ENCODE measurements at places on chromosomes 12 and 14.

- peaks cover 38% of the 10 kb centered on the region for H3K4me1 ChIP-seq
- H3K4me3 ChIP-seq, result no peak overlapping the region
- DNase-seq, result no peak
- H3K36me3 ChIP-seq, result no peaks in the 10 kb centered on the region
- H3K27me3 ChIP-seq, result no peaks in the 10 kb centered on the region
- no peak overlapping the region for H3K27ac ChIP-seq
Observed at GRCh38 chr14:91246051-91246852, 1.7 kb upstream of the GPR68 start.

DNA sequence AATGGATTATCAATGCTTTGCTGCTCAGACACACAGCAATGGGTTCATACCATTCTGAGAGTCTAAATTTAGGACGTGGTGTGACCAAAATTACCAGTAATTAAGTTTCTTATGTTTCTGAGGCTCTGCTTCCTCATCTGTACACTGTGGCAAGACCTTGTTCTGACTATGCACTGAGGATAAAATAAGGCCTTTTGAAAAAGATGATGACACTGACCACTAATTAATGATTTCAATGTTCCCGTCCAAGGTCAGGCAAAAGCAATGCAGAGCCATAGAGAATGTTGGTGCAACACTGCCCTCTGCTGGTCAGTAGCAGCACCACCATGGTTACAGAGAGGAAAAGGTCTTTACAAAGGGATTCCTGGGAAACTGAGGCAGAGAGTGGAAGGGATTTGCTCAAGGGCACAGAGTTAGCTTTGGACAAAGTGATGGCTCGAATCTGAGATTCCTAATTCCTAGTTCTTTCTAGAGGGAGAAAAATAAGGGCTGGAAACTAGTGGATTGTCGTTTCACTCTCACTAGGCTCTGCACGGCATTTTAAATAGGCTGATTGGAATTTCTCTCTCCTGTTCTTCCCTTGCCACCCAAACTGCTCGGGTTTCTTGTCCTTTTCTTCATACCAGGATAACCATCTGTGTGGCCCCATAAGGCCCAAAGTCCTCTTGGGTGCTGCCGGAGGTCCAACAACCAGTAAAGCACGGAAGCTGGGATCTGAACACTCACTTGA, 22.3 kb upstream of the P2RX7 start:
- H3K27me3 ChIP-seq, result no peaks in the 10 kb centered on the region
- H3K27ac ChIP-seq, result no peak overlapping the region
- no peaks in the 10 kb centered on the region for H3K4me1 ChIP-seq

DNA sequence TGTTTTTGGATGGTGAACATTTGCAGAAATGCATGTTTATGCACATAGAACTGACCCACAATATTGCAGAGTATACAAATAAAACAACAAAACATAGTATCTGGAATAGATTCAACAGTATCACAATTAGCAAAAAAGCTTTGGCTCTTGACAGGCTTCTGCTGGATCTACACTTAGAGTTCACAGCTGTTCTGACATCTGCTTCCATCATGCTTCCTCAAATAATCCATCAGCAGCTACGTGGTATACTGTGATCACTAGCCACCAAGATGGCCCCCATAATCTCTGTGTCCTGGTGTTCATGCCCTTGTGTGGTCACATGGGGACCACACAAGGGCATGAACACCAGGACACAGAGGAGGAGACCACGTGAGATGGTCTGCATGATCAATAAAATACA, 166.6 kb upstream of the CCDC198 start:
- no peaks in the 10 kb centered on the region for H3K27me3 ChIP-seq
- no peak overlapping the region for H3K27ac ChIP-seq
- H3K36me3 ChIP-seq, result no peaks in the 10 kb centered on the region
- DNase-seq, result no peak
- no peak overlapping the region for H3K4me3 ChIP-seq

DNA sequence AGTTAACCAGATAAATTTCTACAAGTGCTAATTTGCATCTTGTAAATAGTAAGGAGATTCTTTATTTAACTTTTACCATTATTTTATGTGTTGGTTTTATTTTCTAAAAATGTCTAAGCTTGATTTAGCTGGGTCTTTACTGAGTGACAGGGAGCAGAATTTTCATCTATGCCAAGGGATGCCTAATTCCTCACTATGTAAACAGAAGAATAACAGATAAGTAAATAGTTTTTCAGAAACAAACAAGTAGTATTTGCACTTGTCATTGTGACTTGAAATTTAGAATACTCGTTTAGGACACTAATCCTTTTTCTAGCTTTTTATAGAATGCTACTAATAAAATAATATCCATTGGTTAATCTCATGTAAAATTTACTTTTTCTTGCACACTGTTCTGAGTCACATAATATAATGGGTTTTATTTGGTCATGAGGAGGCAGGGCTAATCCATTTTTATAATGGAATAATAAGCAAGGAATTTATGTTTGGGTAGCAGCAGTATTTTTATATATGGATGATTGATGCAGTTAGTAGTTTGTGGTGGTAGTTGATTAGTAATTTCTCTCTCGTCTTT, 746.5 kb downstream of the SLC6A15 start:
- H3K27ac ChIP-seq, result no peak overlapping the region
- no peaks in the 10 kb centered on the region for H3K27me3 ChIP-seq
- no peak for DNase-seq
- no peak overlapping the region for H3K4me3 ChIP-seq

- H3K36me3 ChIP-seq, result no peaks in the 10 kb centered on the region
- peak; percentile 58 for DNase-seq
- H3K27me3 ChIP-seq, result no peaks in the 10 kb centered on the region
- H3K4me3 ChIP-seq, result no peak overlapping the region
- peaks cover 22% of the 10 kb centered on the region for H3K4me1 ChIP-seq
Observed at GRCh38 chr12:47767216-47767724, 5.8 kb upstream of the SLC48A1 start.

- H3K27ac ChIP-seq, result no peak overlapping the region
- H3K36me3 ChIP-seq, result no peaks in the 10 kb centered on the region
Observed at GRCh38 chr12:132151145-132151765, 7.0 kb downstream of the NOC4L start.

- no peaks in the 10 kb centered on the region for H3K4me1 ChIP-seq
- H3K4me3 ChIP-seq, result no peak overlapping the region
- H3K36me3 ChIP-seq, result peaks cover 4% of the 10 kb centered on the region
- no peak for DNase-seq
- H3K27me3 ChIP-seq, result no peaks in the 10 kb centered on the region
- no peak overlapping the region for H3K27ac ChIP-seq
Observed at GRCh38 chr12:2559931-2560330, 234.8 kb upstream of the FKBP4 start.

- no peaks in the 10 kb centered on the region for H3K4me1 ChIP-seq
- no peak overlapping the region for H3K27ac ChIP-seq
- no peaks in the 10 kb centered on the region for H3K36me3 ChIP-seq
- DNase-seq, result peak; percentile 22
- no peak overlapping the region for H3K4me3 ChIP-seq
- peaks cover 2% of the 10 kb centered on the region for H3K27me3 ChIP-seq
Observed at GRCh38 chr12:132407451-132407961, 78.1 kb upstream of the GALNT9 start.

DNA sequence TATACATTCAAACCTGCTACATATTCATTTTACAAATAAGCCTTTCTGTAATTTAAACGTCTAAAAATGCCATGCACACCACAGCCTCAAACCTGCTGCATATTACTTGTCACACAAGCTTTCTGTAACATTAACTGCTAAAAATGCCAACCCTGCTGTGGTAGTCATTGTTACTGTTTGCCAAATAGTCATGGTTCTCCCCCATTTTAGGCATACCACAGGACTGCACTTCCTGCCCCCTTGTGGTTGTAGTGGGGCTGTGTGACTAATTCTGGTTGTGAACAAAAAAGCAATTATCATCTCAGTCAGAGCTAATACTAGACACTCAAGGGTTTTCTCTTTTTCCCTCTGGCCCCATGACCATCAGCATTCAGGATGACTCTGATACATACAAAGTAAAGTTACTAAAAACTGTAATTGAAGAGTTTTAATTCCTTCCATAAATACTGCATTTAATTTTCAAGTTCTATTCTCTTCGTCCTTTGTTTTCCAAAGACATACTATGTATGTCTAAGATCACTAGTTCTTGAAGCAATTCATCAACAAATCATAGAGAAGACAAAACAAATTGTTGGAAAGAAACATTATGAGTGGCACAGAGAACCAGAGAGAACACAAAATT, 5.7 kb upstream of the SLC35F4 start:
- H3K27ac ChIP-seq, result no peak overlapping the region
- DNase-seq, result peak; percentile 86
- H3K4me3 ChIP-seq, result no peak overlapping the region
